Smooth muscle cell of trachea (primary cell): ENCODE measurements at places on chromosomes 11 and 22. TPM values are rescaled to one million over a fixed set of nuclear protein-coding genes. Genes with fewer than 3 reads are reported as not detected.

DKK3 gene
- total RNA-seq, result 448 and 452 TPM in 2 replicates

GRK2 gene
- total RNA-seq, result 30.8 and 33.2 TPM in 2 replicates

SLC5A4 gene
- under 0.01 TPM in 1 of 2 replicates, not detected in the other for total RNA-seq

OR8D4 gene
- total RNA-seq, result not detected in 2 replicates

CAPN5 gene
- total RNA-seq, result 34.5 and 52.6 TPM in 2 replicates

SAA2 gene
- total RNA-seq, result not detected in 2 replicates

CD248 gene
- 341 and 371 TPM in 2 replicates for total RNA-seq

BRSK2 gene
- 0.99 TPM in 1 of 2 replicates, not detected in the other for total RNA-seq

CEP164 gene
- 35.4 and 43.3 TPM in 2 replicates for total RNA-seq

KMT5B gene
- 21.3 and 21.7 TPM in 2 replicates for total RNA-seq

MYBPC3 gene
- not detected in 2 replicates for total RNA-seq

CHADL gene
- 0.73 and 5.0 TPM in 2 replicates for total RNA-seq

HNRNPUL2 gene
- 9.6 and 18.3 TPM in 2 replicates for total RNA-seq

OR4A16 gene
- not detected in 2 replicates for total RNA-seq

DEUP1 gene
- total RNA-seq, result not detected in 2 replicates

TST gene
- total RNA-seq, result 23.7 and 26.8 TPM in 2 replicates

SAA4 gene
- not detected in 2 replicates for total RNA-seq

TSSK2 gene
- total RNA-seq, result not detected in 2 replicates

GUCY1A2 gene
- 0.29 and 0.50 TPM in 2 replicates for total RNA-seq

NARS2 gene
- 12.9 and 15.9 TPM in 2 replicates for total RNA-seq

KLHDC7B gene
- 0.15 and 0.33 TPM in 2 replicates for total RNA-seq

OLFML1 gene
- 25.5 and 26.8 TPM in 2 replicates for total RNA-seq

TCN1 gene
- total RNA-seq, result not detected in 2 replicates

SOX6 gene
- total RNA-seq, result 0.87 and 1.8 TPM in 2 replicates

CNGA4 gene
- 0.33 TPM in 1 of 2 replicates, not detected in the other for total RNA-seq

ZBTB16 gene
- under 0.01 TPM in 1 of 2 replicates, not detected in the other for total RNA-seq

NNMT gene
- 185 and 367 TPM in 2 replicates for total RNA-seq

PKNOX2 gene
- total RNA-seq, result 0.73 and 0.83 TPM in 2 replicates

DAGLA gene
- total RNA-seq, result 2.2 and 4.8 TPM in 2 replicates

SAA1 gene
- total RNA-seq, result not detected in 2 replicates

ADAMTS15 gene
- total RNA-seq, result 35.8 and 46.6 TPM in 2 replicates

APOL4 gene
- 1.3 and 3.9 TPM in 2 replicates for total RNA-seq

ZNF215 gene
- 2.3 and 6.5 TPM in 2 replicates for total RNA-seq

MS4A3 gene
- not detected in 2 replicates for total RNA-seq

OTOG gene
- total RNA-seq, result not detected in 2 replicates

MTFP1 gene
- total RNA-seq, result 4.7 and 8.4 TPM in 2 replicates
